ENCODE measurements at places on chromosomes 16 and 17.

DNA sequence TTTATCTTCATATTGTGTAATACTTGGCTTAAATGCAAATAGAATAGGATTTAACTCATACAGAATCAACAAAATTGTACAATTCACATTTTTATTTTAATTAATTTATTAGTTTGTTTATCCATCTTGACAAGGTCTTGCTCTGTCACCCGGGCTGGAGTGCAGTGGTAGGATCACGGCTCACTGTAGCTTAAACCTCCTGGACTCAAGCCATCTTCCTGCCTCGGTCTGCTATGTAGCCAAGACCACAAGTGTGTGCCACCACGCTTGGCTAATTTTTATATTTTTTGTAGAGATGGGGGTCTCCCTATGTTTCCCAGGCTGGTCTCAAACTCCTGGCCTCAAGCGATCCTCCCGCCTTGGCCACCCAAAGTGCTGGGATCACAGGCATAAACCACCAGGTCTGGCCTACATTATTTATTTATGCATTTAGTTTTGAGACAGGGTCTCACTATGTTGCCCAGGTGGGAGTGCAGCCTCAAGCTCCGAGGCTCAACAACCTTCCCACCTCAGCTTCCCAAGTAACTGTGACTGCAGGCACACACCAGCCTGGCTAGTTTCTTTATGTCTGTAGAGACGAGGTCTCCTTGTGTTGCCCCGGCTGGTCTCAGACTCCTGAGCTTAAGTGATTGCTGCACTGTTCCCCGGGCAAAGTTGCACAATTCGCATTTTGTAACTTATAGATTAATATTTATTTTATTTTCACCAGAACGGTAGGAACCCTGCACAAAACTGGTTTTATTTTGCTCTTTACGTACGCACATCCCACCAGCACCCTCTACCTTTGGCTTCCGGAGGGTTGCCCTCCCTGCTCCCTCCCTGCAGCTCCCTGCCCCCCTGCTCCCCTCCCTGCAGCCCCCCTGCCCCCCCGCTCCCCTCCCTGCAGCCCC is 4.9 kb downstream of the DPEP1 start:
- DNase-seq: no peak

DNA sequence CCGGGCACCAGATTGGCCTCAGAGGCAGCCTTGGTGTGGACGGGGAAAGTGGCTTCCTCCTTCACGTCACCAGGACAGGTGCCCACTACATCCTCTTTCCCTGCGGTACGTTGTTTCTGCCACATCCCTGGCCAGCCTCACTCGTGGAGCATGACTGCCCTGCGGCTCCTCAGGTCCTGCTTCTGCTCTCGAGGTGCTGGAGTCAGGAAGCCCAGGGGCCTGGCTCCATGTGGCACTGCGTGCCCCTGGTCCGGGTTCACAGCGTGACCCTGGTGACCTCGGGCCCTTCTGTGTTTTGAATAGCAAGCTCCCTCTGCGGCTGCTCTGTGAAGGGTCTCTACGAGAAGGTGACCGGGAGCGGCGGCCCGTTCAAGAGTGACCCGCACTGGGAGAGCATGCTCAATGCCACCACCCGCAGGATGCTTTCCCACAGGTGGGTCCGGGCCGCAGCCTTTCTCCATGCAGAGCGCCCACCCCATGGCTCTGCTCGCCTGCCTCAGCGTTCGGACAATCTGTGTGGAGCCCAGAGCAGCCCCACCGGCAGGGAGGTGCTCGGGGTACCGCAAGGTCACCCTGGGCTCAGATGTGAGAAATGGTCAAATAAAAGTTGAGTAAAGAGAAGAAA is 13.5 kb downstream of the RGS11 start:
- DNase-seq: no peak

DNA sequence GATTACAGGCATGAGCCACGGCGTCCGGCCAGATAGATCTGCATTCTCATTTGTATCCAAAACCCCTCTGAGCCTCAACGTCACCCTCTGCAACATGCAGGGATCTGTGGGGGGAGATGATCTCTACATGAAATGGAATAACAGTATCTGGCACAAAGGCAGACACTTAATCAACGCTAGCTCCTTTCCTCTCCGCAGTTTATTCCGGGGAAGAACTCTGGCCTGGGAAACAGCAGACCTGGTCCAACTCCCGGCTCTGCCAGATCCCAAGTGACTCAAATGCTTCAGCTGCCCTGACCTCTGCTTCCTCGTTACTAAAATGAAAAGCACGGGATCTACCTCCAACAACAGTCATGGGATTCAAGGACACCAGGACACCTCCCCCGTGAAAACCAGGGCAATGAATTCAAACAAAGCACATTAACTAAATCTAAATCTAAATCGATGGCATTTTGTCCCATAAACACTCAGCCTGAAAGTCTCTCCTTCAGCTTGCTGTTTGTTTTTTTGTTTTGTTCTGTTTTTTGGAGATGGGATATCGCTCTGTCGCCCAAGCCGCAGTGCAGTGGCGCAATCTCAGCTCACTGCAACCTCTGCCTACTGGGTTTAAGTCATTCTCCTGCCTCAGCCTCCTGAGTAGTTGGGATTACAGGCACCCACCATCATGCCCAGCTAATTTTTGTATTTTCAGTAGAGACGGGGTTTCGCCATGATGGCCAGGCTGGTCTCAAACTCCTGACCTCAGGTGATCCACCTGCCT is 78.2 kb downstream of the NXN start:
- DNase-seq: no peak

- DNase-seq: no peak
These were observed 17.7 kb upstream of the ITGB4 start for GRCh38 chr17:75703591-75703990.

- no peak for DNase-seq
These were observed 15.4 kb downstream of the CD7 start for GRCh38 chr17:82301916-82302567.

DNA sequence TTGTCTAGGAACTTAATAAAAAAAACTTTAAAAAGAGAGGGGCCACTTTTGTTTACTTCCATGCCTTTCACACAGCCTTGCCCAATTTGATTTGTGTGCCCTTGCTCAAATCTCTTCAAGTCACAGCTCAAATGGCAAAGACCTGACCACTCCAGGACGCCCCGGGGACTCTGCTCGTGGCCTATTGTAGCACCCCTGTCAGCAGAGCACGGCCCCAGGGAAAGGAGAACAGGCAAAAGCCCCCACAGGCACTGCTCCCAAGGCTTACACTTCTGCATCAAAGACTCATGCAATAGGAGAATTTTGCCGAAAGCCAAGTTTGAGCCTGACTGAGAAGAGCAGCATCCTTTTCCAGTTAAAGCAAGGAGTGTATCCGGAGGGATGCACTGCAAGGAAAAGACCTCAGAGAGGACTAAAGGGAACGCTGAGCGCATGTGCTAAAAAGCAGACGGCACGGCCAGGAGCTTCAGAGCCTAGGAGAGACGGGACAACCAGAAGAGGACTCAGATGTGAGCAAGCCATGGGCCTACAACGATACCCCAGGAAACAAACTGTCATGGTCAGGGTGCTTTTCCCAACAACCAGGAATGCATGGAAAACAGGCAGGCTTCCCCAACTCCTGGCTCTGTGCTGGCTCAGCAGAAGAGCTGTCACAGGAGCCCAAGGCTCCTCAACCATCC is 8.2 kb downstream of the CREBBP start:
- no peak for DNase-seq

DNA sequence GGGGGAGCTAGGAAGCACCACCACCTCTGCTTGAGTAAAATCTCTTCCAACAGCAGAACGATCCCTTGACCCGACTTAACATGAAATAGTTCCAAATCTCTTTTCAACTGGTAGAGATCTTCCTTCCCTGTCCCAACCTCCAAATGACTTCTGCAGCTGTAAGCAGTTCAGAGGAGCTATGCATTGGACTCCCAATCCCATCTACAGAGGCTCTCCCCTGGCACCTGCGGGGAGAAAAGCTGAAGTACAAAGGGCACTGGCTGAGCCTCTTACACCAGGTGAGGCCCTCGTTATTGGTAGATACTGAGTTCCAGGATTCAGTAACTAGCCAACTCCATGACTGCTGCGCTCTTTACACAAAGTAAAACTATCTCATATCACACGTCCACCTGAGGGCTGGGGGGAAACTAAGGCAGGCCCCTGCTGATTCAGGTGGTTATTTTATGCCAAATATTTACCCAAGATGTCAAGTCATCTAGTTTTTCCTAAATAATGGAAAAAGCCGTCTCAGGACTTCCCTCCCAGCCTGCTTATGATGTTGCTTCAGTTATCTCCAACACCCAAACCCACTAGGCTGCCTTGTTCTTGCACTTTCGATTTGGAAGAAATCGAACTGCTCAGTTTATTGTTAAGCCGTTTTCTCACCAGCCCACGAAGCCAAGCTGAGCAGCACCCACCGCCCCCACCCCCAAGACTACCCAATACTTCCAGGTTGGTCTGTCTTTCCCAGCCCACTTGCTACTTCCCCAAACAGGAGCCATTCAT is 3.2 kb downstream of the ACTG1 start:
- no peak for DNase-seq

DNA sequence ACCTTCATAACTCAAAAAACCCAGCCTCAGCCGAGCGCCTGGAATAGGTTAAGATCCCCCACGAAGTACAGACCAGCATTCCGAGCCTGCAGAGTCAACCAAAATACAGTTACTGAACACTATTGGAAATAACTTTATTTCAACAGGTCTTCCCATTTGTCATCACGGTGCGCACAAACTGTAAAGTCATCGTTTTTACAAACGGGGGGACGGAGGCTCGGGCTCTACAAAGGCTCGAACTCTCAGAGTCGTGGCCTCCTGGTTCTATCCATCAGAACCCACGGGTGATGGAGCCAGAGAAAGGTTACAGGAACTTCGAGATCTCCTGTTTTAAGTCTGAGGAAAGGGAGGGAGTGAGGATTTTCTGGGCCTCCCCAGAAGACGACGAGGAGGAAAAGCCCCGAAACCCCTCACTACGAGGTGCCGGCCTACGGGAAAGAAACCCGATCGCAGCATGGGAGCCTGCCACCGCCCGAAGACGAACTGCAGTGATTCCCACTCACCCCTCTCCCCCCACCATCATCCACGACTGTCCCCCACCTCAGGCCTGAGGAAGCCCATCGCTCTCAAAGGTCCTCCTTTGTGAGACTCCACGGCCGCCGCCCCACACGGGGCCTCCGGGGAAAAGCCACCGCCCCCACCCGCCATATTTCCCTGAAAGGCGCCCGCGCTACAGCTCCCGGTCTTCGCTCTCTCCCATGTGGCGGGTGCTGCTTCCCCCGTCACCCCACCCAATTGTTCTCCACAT is 917 bp downstream of the YWHAE start:
- DNase-seq: no peak

DNA sequence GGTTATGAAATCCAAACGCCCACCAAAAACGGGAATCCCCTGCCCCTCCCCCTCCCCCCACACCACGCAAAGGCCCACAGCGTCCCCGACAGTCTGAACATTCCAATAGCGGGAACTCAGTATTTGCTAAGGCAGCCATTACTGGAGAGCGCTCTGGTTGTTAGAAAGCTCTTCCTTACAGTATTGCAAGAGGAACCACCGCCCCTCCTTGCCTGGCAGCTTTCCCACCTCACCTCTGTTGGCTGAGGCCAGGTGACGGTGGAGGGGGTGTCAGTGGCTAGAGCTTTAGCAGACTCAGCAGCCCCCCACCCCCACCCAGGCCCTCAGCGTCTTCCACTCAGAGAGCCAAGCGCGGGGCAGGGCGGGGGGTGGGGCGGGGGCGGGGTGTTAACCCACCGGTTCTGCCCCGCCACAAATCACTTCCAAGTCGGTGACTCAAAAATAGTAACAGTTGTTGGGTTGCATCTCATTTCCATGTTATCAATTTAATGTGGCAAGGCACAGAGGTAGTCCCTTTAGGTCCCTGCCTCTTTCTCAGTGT is 2.2 kb upstream of the PLEKHH3 start:
- DNase-seq: no peak

GRCh38 chr17:54426296-54426886 is 474.3 kb upstream of the TOM1L1 start:
- DNase-seq: no peak

DNA sequence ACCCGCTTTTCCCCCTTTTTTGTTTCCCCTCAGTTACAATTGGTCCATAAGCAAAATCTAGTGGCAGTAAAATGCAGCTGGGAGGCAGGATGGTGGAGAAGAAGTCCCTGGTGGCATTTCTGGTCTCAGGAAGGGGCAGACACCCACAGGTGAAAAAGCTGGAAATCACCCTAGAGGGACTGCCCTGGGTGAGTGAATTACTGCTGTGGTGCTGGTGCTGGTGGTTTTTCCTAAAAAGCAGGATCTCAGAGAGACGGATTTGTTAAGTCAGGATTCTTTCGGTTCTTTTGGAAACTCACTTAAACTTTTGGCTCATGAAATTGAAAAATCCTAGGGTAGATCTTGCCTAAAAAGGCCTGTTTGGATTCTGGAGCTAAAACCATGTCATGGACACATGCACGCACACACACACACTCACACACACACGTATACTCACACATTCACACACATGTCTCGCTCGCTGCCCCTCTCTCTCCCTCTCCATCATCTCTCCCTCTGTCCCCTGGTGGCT is 65.8 kb downstream of the NKD1 start:
- DNase-seq: no peak

GRCh38 chr16:27689711-27690110 is 139.8 kb downstream of the KATNIP start:
- DNase-seq: no peak

DNA sequence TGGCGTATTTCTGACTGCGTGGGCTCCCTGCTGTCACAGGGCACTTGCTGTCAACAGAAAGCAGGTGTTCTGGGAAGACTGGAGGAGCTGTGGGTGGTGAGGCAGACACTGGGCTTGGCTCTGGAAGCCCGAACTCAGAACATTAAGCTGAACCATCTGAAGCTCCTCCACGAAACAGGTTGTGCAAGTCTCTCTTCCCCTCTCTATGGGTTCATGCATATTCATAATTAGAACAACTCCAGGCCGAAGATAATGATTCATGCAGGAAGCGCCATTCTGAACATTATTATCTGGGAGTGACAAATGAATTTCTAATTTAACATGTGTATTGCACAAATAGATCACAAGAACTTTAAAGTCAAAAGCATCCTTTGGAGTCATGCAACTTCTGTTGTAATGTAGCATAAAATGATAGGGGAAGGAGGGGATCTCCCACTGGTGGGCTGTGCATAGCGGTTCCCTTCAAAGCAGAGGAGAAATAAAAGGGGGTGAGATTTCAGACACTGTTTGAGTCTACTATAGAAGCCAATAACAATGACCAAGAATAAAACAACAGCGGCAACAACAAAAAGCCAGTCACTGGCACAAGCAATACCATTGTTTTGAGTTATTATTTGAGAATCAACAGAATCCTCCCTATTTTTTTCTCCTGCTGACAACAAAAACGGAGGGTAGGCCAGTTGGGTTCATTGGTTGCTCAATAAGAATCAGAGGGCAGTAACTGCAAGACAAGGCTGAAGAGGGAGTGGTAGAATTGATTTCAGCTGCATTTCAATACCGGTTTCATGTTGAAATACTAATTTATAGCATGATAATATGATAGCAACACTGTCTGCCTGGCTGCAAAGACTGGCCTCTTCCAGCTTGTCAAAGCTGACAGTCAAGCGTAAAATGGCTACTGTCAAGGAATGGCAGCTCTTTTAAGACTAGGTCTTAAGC is 407.3 kb downstream of the XYLT1 start:
- no peak for DNase-seq
